ENCODE measurements at places on chromosomes 2 and 18.

DNA sequence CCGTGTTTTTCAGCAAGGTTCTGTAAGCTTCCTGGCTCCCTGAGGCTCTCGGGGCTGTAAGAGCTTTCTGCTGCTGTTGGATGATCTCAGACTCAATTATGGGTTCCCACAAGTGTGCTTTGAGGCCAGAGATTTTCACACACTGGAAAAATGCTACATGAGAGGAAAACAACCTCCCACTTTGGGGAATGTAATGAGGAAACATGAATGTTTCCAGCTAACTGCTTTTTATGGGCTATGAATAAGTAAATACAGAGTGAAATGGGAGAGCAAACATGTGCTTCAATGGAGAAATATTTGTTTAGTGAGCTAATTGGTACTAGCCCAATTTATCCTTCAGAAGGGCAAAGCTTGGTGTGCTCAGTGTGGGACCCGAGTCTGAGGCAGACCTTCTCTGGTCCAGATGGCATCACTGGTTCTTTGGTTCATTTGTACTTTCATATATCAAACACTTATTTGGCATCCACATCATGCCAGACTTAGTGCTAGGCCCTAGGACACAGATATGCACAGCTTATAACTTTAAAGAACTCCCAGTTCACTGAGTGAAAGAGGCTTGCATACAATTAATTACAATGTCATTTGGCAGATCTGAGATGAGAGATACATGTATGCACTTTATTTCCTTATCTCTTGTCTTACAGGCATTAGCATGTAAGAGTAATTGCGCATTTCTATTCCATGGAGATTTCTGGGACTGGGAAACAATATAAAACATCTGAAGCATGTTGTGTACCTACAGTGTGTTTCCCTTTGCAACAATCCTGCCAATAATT is 248.8 kb downstream of the RDH14 start:
- DNase-seq = no peak

DNA sequence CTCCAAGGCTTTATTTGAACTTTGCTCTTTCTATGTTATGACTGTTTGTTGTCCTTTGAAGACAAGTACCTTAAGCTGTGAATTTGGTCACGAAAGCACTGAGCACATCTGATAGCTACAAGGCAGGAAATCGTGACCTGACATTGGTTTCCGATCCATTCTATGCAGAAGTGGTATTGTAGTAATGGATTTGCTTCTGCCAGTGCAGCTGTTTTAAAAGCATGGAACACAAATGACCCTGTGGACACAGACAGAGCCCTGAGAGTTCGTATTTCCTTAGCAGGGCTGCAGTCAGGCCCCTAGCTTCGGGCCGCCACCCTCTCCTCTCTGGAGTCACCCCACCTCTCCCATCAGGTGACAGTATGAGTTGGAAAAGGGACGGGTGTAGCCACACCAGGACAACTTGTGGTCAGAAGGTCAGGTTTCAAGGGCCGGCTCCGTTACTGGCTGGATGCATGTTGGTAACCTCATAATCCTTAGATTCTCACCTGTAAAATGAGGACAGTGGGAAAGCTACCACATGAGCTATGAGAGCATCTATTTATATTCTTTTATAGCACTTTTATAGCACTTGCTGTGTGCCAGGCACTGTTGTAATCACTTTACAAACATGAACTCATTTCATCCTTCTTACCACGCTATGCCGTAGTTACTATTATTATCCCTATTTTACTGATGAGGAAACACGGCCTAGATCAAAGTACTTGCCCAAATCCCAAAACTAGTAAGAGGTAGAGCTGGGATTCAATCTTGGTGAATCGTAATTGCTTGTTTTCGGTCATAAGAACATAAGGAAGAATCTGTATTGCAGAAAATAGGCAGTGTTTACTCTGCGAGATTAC is 70.2 kb downstream of the SPATS2L start:
- DNase-seq = no peak

- DNase-seq = no peak
Measured at GRCh38 chr18:2617401-2617998, 38.0 kb upstream of the SMCHD1 start.

DNA sequence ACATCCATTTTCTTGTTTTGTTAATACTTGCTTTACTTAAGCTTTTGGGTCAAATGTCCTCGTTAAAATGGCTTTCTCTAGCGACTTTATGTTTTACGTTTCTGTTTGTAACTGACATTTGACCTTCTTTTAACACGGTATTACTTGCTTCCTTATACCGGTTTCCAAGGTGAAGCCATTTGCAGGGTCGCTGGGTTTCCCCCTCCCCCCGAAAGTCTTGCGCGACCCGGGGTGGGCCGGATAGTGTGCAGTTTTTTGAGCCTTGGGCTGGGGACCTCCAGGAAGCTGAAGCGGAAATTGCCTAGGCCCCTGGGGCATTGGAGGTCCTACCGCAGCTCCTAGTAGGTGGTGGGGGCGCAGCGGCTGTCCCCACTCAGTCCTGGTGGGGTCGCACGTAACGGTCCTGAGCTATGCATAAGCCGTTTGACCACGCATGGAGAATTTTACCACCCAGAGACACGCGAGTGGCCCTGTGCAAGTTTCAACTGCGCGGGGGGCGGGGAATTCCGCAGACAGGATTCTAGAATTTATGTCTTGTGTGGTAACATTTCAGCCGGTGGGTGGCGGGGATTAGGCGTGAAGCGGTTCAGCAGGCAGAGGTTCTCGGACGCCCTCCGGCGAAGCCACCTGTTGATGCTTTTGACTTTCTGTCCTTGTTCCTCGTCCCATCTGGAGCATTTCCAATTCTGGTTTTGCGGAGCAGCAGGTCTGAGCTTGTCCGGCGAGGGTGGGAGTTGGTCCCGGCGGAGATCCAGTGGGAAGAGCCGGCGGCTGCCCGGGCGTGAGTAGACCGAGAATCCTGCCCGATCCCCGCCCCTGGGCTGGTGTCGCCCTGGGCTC is 2.4 kb downstream of the CFLAR start:
- no peak for DNase-seq

DNA sequence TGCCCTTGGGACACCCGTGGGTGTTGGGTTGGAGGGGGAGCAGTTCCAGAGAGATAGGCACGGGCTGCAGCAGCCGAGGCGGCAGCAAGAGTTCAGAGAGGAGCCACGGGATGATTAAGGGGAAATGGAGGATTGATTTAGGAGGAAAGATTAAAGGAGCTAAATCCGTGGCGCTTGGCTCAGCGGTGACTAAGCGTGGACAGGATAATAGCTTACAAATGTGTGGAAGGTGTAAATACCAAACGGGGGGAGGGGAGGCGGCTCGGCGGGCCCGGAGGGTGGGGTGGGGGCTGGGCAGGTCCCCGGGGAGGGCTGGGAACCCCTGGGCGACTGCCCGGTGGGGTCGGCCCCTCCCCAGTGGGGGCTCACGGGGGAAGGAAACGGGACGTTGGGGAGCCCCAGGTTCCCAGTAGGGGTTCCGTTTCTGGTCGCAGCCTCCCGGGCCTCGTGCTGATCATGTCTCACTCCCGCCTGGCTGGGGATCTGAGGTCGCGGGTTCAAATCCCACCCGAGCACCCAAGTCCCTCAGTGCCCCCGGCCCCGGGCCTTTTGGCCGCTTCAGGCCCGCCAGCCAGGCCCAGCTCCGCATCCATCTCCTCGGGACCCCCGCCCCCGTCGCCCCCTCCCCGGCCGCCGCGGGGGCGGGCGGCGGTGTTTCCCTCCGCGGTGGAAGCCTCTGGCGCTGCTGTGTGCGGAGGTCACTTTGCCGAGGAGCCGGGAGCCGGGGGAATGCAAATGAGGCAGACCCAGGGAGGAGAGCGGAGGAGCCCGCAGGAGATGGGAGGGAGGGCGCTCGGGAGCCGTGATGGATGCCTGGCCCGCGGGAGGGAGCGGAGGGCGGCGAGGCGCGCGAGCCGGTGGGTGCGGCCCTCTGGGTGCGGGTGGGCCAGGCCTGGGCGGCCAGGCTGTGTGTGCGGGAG is 8.1 kb downstream of the ASIC4 start:
- no peak for DNase-seq

GRCh38 chr2:227890495-227891079 is 19.2 kb downstream of the DAW1 start:
- DNase-seq = no peak

DNA sequence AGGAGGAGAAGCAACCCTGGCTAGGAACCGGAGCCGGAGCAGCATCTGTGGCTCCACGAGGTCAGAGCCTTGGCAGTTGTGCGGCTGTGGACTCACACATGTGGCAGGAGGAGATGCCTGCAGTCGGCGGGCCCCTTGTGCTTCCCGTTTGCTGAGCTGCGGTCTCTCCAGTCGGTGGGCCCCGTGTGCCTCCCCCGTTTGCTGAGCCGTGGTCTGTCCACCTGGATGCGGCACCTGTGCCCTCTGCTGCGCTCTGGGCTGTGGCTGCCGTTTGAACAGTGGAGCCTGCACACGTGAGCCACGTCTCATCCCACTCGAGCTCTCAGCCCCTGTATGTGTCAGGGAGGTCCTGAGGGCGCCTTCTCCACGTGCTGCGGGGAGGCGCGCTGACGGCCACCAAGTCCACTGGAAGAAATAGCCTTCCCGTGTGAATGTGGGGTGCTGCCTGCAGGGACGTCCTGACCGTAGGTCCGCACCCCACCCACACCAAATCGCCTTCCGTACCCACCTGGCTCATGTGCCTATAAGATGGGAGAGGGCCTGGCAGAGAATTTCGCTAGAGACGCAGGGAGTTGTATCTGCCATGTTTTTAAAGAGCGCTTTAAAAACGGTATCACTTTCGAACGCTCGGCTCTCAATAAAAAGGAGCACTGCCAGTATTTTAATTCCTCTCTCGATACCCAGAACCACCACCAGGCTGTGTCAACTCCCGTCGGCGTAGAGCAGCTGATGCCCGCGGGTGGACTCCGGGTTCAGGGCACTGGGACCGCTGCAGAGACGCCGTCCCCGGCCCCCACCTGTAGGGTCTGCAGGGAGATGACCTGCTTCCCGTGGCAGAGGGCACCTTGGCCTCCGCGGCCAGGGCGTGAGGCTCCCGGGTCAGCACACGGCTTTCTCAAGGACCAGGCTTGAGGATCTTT is 117.0 kb downstream of the NFATC1 start:
- no peak for DNase-seq

DNA sequence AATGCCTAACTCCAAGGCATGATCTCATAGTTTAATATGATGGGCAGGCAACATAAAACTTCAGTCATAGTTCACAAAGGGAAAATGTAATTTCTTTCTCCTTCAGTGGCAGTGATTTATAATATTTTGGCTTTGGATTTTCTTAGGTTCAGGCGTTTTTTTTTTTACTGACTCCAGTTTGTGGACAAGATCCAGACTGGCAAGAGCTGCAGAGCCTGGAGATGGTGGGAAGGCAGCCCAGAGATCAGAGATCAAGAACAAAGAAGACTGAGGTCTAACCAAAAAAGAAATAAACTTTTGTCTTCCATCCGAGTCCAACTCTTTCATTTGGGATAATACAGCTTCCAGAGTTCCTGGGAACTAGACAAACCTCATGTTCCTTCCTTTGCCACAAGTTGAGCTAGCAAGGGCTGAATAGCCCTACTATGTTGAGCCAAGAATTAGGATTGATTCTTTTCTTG is 215.3 kb upstream of the SETBP1 start:
- no peak for DNase-seq

- no peak for DNase-seq
Measured at GRCh38 chr18:34159691-34160185, 65.0 kb downstream of the NOL4 start.

DNA sequence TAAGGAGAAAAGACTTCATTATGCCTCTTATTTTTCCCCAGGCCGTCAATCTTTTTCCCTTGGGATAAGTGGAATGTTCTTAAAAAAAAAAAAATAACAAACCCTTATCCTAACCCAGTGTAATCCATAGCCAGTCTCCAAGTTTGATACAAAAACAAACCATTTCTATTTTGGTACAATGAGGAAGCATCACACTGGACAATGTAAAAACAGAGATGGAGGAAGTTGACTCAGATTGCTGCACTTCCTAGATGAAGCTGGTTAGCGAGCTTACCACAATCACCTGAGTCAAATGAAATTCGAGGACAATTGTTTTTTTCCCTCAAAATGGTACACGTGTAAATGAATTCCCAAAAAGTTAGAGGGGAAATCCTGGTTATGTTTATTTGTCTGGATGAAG is 259.7 kb downstream of the TCF4 start:
- no peak for DNase-seq

- DNase-seq = no peak
Measured at GRCh38 chr2:45210462-45211195, 201.4 kb upstream of the SIX2 start.

DNA sequence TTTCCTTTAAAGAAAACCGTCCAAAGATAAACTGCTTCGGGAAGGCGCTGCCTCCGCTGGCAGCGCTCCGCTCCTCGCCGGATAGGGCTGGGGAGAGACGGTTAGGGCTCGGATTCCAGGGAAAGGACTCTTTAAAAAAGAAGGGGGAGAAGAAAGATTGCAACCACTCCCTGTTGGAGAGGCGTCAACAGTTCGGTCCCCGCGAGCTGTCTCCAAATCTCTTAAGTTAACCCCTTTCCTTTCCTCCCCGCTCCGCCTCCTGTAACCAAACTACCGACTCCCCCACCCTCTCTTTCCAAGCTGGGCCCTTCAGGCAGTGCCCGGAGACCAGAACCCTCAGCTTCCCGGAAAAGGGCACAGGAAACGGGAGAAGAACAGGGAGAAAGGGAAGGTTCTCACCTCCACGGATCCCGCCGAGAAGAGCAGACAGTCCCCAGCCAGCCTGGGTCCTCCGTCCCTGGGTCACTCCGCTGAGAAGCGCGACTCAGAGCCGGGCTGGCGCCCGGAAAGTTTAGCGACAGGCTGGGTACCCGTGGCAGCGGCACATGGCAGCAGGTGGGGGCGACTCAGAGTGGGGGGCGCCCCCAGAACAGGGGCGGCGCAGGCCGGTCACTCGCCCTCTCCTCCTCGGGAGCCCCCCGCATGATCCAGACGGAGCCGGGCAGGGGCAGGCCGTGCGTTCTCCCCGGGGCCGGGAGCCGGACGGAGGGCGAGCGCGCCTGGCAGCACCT is 675 bp downstream of the FZD5 start:
- no peak for DNase-seq

- no peak for DNase-seq
Measured at GRCh38 chr2:218746960-218747359, 35.0 kb upstream of the CYP27A1 start.

DNA sequence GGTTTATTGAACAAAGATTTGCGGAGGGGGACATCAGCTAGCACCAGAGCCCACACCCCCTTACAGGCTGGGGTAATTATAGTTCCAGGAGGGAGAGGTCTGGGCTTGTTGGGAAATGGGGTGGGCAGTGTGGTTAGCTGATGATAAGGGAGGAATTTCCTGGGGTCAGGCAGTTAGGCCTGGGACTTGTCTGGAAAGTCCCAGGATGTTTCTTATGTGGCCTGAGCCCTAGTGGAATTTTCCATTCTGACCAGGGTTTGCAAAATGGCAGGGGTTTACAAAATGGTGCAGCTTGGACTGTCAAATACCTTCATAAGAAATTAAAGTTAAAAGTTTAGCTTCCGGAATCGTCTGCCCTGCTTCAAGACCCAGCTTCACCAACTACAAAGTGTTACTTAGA is 199.1 kb downstream of the FBXO15 start:
- no peak for DNase-seq

- DNase-seq = no peak
Measured at GRCh38 chr2:202491514-202491913, 115.4 kb downstream of the BMPR2 start.

DNA sequence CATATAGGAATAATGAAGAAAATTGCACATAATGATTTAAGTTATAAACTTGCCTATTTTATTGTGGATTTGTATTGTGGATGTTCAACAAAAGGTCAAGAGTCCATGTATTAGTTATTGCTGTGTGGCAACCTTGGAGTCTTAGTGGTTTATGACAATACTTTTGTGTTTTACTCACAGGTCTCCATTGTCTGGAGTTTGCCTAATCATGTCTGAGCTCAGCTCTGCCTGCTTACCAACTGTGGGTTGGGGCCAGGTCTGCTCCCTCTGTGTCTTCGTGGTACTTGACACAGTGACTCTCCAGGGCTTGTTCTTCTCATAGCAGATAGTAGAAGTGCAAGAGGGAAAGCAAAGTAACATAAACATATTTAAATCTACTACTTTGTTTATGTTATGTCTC is 382.5 kb downstream of the CBLN2 start:
- no peak for DNase-seq
